ENCODE measurements at places on chromosomes 3 and 15. TPM values are rescaled to one million over a fixed set of nuclear protein-coding genes. Genes with fewer than 3 reads are reported as not detected.
A peak's percentile ranks its signal among the peaks of the same experiment; 100 is the strongest.

- DNase-seq: no peak
Measured at GRCh38 chr3:51243924-51244323, 141.2 kb upstream of the MANF start.

DNA sequence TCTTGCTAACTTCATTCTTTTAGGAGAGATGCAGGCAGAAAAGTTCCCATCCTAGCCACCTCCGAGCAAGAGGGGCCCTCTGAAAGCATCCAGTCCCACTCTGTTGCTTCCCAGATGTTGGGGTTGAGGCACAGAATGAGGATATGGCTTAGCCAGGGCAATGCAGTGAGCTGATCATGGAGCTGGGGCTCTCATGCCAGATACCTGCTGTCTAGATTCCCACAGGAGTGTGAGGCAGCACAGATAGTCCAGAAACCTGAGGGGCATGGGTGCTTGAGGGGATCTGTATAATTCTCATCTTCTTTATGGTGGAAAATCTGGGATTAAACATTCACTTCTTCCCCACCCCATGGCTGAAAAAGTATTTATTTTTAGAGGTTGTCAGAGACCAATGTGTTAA, 1.2 kb downstream of the SLC22A13 start:
- no peak for DNase-seq

GRCh38 chr15:99450896-99451358, 114.9 kb upstream of the MEF2A start:
- DNase-seq: no peak

DNA sequence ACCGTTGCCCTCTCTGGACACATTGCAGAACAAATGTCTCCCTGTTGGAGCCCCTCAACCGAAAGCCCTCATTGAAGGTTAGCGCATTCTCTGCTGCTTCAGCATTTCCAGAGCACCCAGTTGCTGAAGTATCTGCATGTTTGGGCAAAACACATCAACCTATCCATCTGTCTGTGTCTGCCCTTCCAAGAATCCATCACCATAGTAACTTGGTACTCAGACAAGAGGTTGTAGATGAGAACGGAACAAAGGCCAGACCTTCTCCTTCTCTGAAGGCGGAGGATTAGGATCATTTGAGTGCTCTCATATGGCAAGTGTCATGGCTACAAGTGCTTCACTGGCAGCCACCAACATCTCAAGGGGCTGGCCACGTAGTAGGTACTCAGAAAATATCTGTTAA, 23.1 kb upstream of the RHO start:
- DNase-seq: peak; percentile 88

DNA sequence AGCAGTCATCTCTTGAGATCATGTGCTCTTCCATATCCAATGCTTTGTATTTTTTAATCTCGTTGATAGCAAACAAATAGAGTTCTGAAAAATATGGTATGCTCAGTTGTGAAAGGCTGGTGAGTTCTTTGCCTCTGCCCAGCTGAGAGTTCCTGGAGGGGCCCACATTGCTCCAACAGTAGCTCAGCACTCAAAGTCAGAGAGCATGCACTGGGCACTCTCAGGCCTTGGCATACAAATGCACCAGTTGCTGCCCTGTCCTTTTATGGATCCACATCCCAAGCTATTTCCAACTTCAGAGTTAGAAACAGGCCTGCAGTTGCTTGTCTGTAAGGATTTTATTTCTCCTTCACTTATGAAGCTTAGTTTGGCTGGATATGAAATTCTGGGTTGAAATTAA, 181.7 kb upstream of the CHRNA7 start:
- no peak for DNase-seq

DNA sequence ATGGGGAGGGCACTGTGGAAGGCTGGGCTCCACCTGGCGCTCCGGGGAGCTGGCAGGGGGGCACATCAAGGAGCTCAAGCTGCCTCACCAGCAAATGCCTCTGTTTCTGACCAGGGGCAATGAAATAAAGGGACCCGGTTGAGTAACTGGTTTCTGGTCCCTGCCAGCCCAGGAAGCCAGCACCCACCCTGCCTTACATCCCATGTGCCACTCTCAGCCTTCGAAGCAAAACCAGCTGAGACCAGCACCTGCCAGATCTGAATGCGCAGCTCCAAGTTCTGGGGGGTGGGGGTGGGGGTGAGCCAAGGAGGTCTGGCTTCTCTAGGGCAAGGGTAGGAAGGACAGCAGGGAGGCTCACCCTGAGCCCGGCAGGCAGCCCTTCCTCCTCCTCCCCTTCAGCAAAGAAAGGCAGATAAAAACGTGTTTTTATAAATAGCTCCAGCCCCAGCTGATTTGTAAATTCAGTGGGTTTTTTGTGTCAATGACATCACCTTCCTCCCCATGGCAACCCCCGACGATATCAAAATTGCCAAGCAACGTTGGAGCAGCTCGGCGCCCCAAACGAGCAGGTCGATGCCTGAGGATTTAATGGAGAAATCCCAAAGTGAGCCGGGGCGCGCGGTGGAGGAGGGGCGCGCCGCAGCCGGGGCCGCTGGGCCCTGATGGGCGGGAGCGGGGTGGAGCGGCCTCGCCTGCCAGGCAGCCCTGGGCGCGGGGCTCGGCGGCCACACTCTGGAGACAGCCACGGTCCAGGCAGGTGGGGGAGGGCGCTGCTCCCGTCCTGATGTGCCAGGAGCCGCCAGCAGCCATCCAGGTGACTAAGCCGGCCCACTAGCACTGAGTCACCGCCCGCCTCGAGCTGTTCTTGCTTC, at the start of gene PAK6:
PAK6 (plus strand) TSS at position 532 of the 872 bp plus-strand sequence. CDS start 25,723 bp downstream, outside the sequence.
- peak; percentile 57 for DNase-seq

GRCh38 chr3:8953313-8953712, 10.0 kb downstream of the RAD18 start:
- DNase-seq: no peak

GRCh38 chr3:195196266-195196665, 74.7 kb downstream of the XXYLT1 start:
- DNase-seq: no peak

CTSH gene
- total RNA-seq: 74.3 TPM

C3orf49 gene
- total RNA-seq: not detected

IQCH gene
- 10.1 TPM for total RNA-seq

PRR20G gene
- not detected for total RNA-seq
